ENCODE measurements at places on chromosomes 16 and 17. TPM values are rescaled to one million over a fixed set of nuclear protein-coding genes. Genes with fewer than 3 reads are reported as not detected.

The CISD3 gene
- 17.9 TPM for total RNA-seq

The HSPB9 gene
- total RNA-seq, result not detected

The KCNG4 gene
- not detected for total RNA-seq

The KRT33B gene
- total RNA-seq, result not detected

The CCL15 gene
- total RNA-seq, result not detected

The TNFRSF17 gene
- total RNA-seq, result not detected

The SLC13A5 gene
- not detected for total RNA-seq

The HCRT gene
- total RNA-seq, result not detected

The NLRC3 gene
- 0.12 TPM for total RNA-seq

The UMOD gene
- not detected for total RNA-seq

The PPY gene
- not detected for total RNA-seq

The TP53TG3C gene
- not detected for total RNA-seq

The MT1G gene
- not detected for total RNA-seq

The HEATR9 gene
- not detected for total RNA-seq

The PRM1 gene
- not detected for total RNA-seq

The MYO19 gene
- total RNA-seq, result 52.6 TPM

Data from chondrocyte (in vitro differentiated cells).